ENCODE measurements at places on chromosomes 4 and X. TPM values are rescaled to one million over a fixed set of nuclear protein-coding genes. Genes with fewer than 3 reads are reported as not detected.

Gene PNMA5
- total RNA-seq = not detected

Gene TLR8
- 0.49 TPM for total RNA-seq

Gene GLUD2
- 3.7 TPM for total RNA-seq

Gene TDO2
- total RNA-seq = 0.82 TPM

Gene ADGRG4
- not detected for total RNA-seq

Gene MAGEC1
- total RNA-seq = not detected

Gene DUSP9
- total RNA-seq = not detected

Gene POU3F4
- not detected for total RNA-seq

Gene PAGE2B
- total RNA-seq = not detected

Gene SMIM10
- 3.6 TPM for total RNA-seq

Gene JADE3
- total RNA-seq = 14.0 TPM

Gene CENPVL2
- 0.71 TPM for total RNA-seq

Gene MBNL3
- 14.3 TPM for total RNA-seq

Gene CACNA1F
- 27.9 TPM for total RNA-seq

Gene DMRTC1
- total RNA-seq = 1.2 TPM

Gene DCLK2
- total RNA-seq = 48.7 TPM

Gene FAM50A
- total RNA-seq = 37.8 TPM

Gene MXRA5
- 94.6 TPM for total RNA-seq

Gene NCAPG
- total RNA-seq = 21.6 TPM

Gene ADH6
- total RNA-seq = not detected

Gene TIMP1
- total RNA-seq = 60.9 TPM

Gene TMEM154
- 1.6 TPM for total RNA-seq

Gene OTC
- total RNA-seq = not detected

Gene NXF2B
- 0.44 TPM for total RNA-seq

Gene INTU
- 48.4 TPM for total RNA-seq

Gene WNK3
- total RNA-seq = 22.2 TPM

Gene CHRDL1
- 36.6 TPM for total RNA-seq

Gene FGB
- total RNA-seq = not detected

Gene SORCS2
- total RNA-seq = 59.2 TPM

Gene CXorf49
- not detected for total RNA-seq

Gene IL2RG
- total RNA-seq = 1.3 TPM

Gene MAGEA2
- not detected for total RNA-seq

Gene ASB12
- 0.38 TPM for total RNA-seq

Gene BST1
- 4.9 TPM for total RNA-seq

Gene ZCCHC4
- total RNA-seq = 38.0 TPM

Gene ERVMER34-1
- total RNA-seq = 0.60 TPM

Gene SHOX
- total RNA-seq = 7.3 TPM

Gene SPANXB1
- total RNA-seq = not detected

Gene PDE6B
- 141 TPM for total RNA-seq

Gene CYTL1
- 12.9 TPM for total RNA-seq

Gene PPP3CA
- 70.4 TPM for total RNA-seq

Gene TCEAL9
- total RNA-seq = 84.4 TPM

Data from camera-type eye (tissue), 1 donor.